DMS79 treated with DMSO at 0.1 percent for 48 hours (cell line): ENCODE measurements at places on chromosomes 1 and 21.

DNA sequence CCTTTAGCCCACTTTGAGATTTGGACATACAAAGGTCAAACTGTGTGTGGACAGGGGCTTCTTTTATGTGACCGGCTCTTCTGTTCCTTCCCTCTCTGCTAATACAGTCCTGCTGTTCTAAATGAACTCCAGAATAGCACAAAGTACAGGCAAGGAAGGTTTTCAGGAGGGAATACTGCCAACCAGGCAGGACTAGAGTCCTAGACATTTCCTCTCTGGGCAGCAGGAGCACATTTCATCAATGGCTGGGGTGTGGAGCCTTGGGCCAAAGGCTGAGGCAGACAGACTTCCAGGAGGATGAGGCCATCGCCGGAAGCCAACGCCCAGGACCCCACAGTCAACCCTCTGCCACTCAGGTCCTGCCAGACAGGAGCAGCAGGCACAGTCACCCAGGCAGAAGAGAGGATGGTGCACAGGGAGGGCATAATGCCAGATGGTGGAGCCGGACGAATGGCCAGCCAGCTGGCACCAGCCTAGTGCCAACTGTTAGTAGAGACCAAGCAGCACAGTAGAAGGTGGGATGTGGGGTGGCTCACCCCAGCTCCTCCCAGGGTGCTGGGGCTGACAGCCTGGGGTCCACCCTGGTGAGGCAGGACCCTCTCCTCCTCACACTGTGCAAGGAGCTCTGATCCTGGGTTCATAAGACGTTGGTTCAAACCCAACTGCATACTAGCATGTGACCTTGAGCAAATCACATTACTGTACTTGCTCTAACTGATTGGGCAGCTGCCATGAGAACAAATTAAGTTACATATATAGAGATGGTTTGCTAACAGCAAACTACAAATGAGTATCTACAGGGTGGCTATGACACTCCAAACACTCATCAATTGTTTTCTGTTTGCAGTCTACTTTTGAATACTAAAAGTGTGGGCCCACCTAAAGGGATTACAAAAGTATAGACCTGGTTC, 410.7 kb downstream of the SIPA1L2 start:
- DNase-seq: peak; percentile 32

- DNase-seq: no peak
These were observed 118.4 kb downstream of the HIVEP3 start for GRCh38 chr1:41800311-41800829.

GRCh38 chr1:28510970-28511440, 5.2 kb downstream of the RCC1 start:
- no peak for DNase-seq

GRCh38 chr1:62318320-62318755, 896 bp downstream of the KANK4 start:
- no peak for DNase-seq

DNA sequence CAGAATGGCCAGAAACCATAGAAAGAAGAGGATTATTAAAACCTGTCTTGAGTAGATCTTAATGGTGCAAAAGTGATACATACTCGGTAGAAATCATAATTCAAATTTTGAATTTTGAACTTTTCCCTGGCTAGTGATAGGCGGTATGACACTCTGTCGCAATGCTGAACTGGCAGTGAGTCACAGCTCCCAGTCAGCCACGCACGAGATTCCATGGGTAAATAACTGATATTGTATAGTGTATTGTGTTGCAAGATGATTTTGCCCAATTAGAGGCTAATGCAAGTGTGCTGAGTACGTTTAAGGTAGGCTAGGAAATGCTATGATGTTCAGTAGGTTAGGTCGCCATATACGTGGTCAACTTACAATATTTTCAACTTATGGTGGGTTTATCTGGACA, 207.0 kb downstream of the SIPA1L2 start:
- no peak for DNase-seq

DNA sequence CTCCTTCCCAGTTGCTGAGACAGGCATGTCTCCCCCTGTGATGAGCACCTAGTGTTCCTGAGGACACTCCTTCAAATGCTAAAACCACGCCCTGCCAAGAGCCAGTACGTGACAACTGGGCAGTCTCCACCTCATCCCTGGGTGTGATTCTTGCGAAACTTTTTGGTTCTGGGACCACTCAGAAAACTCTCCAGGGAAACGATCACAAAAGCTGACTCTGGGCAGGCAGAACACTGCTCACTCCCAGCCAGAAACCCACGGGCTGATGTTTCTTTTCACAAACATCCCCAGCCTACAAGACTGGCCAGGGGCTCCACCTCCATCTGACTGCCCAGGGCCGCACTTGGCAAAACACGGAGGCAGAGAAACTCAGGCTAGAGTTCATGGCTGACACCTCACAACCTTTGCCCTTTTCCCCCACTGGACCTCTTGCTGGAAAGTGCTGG, 24.4 kb downstream of the DHRS3 start:
- no peak for DNase-seq

- DNase-seq: no peak
These were observed 68.6 kb downstream of the GNG12 start for GRCh38 chr1:67764633-67765032.

- no peak for DNase-seq
These were observed 19.1 kb upstream of the MED18 start for GRCh38 chr1:28309702-28310101.
